ENCODE measurements at places on chromosomes 6 and 20.

GRCh38 chr6:106974336-106974998 lies at the start of gene CD24:
CD24 (minus strand) TSS chr6:106974729; CDS start chr6:106974646, 83 bp downstream.
- DNase-seq = no peak

DNA sequence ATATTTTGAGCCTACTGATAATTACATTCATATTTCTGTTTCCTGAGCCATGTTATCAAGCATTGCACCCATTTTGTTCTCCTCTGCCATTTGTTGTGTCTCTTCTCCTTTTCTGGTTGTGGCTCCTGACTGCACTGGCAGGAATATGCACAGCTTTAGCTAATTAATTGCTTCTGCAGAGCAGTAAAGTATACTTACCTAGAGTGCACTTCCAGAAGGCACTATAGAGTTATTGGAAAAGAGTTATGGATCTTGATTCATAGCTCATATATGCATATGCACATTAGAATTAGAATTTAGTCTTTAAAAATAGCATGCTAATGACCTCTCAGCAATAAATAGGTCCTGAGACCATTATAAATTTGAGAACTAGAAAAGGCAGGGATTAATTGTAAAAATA lies 262.6 kb downstream of the NKAIN2 start:
- no peak for DNase-seq

DNA sequence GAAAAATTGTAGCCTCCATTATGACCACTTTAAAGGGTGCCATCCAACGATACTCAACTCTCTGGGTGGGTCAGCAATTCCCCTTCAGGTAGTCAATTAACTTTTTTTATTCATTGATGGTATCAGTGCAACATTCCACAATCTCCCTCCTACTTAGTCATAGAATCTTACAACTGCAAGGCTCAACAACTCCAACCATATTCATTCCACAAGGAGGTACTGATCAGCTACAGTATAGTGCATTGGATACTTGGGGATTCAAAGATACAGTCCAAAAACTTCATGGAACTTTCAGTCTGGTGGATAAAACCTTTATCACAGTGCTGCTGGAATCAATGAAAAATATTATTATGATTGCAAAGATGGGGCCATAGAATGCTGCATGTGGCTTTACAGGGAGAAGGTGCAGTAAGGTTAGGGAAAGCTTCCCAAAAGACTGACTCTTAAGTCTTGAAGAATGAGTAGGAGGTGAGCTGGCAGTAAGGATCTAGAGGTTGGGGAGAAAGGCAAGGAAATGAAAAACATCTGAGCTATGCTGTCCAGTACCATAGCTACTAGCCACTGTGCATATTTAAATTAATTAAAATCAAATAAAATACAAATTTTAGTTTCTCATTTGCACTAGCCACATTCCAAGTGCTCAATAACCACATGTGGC lies 314.7 kb upstream of the PRDM1 start:
- DNase-seq = no peak

- DNase-seq = no peak
Observed at GRCh38 chr6:149961728-149962425, 1.9 kb upstream of the ULBP1 start.

GRCh38 chr6:108222064-108222463 lies 38.8 kb downstream of the SNX3 start:
- DNase-seq = no peak

DNA sequence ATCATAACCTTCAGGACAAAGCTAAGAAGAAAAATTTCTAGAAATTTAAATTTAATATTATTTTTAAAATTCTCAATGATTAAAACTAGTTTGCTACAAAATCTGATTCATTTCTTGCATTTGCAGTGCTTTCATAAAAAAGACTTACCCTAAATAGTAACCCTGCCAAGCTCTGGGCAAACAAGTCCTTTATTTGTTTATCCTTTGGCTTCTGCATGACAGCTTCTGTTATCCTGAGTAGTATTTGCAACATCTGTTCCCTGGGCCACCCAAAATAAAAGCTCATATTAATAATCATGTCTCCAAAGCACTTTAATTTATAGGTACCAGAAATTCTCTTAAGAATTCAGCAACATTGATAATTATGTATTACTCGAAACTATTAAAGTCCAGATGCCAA lies 101.3 kb downstream of the RALGAPA2 start:
- no peak for DNase-seq

GRCh38 chr6:85468326-85468725 lies 18.4 kb downstream of the NT5E start:
- no peak for DNase-seq

DNA sequence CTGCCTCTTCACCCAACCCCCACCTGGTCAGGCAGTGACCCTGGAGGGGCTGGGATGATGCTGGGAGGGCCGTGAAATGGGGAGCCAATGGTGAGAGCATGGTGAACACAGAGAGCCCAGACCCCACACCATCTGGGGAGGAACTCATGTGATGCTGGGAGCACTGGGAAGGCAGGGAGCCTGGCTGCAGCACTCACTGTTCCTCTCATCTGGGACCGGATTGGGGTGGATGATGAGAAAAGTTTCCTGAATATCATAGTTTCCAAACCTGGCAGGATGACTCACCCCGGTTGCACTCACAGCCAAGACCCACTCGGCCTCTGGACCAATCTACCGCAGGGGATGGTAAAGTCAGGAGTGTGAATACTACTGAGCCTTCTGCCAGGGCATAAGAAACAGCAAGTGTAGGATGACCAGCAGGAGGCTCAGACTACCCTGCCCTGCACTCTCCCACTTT lies 21.8 kb downstream of the ULBP1 start:
- no peak for DNase-seq

- DNase-seq = no peak
Observed at GRCh38 chr20:57968120-57968519, 258.3 kb upstream of the PMEPA1 start.

- DNase-seq = no peak
Observed at GRCh38 chr20:7147220-7147601, 379.7 kb downstream of the BMP2 start.

GRCh38 chr6:148239215-148239614 lies 103.4 kb upstream of the SASH1 start:
- no peak for DNase-seq

GRCh38 chr20:51022803-51023616 lies at the start of gene KCNG1:
KCNG1 (minus strand) TSS chr20:51023107; CDS start chr20:51010338, 12,769 bp downstream.
- no peak for DNase-seq

DNA sequence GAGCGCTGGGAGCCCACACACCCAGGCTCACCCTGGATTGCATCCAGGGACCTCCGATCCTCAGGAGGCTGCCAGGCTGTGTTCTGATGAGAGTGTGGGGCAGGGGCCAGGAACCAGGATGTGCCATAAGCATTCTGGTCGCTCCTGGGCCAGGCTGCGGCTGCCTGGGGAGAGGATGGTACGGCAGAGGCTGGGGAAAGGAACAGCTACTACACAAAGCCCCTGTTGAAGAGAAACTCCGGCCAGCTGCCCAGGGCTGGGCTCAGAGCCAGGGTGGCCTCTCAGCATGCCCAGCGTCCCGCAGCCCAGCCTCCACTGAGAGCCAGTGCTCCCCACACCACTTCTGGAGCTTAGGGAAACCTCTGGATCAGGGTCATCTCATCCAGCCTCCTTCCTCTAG lies 21.7 kb upstream of the OCSTAMP start:
- DNase-seq = peak; percentile 75

- DNase-seq = no peak
Observed at GRCh38 chr20:4861961-4862360, 139.3 kb downstream of the SLC23A2 start.

DNA sequence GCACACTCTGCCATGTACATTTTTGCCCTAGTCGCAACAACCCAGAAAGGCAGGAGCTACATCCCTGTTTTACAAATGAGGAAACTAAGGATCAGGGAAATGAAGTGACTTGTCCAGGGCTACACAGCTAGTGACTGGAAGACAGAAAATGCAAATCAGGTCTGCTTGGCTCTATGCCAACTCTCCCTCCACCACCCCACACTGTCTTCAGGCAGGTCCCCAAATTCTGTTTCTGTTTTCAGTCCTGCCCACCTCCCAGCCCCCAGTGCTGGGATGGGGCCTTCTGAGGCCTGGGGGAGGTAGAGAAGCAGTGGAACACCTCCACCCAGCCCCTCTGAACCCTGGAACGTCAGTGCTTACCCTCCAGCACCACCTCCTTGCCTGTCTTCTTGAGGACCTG lies 5.1 kb downstream of the SNTA1 start:
- DNase-seq = no peak

DNA sequence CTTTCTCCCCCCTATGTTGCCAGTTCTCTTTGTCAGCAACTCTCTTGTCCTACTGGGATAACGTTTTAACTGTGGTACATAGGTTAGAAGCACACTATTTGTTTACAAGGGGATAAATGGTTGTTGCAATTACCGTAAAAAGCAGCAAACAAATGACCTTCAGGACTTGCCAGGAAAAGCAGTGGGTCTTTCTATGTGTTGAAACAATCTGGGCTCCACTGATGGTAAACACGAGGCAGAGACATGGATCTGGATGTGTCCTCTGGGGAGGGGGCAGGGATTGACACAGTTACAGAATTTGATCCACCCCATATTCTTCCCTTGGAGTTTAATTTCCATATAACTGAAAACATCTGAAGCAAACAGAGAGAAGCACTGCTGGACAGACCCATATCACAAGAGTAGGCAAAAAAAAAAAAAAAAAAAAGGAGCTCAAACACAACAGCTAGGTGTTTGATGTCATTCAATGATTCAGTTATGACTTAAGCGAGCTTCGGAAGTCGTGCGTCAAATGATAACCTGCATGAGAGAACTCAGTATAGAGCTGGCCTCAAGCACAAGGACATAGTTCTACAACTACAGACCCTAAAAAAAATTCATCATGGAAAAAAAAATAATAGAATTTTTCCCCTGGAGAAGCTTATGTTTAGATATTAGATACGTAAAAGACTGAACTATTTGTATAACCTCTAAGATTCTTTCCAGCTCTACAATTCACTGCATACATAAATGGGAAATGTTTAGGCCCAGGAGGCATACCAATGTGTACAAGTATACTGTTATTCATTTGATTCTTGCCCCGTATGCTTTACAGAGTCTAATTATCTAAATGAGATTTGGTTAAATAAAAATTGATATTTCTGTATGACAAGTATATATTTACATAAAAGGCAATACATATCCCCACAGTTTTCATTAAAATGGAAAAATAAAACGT lies 127.7 kb downstream of the ALDH8A1 start:
- no peak for DNase-seq

- DNase-seq = peak; percentile 55
Observed at GRCh38 chr20:57653910-57654309, 33.7 kb upstream of the ZBP1 start.

DNA sequence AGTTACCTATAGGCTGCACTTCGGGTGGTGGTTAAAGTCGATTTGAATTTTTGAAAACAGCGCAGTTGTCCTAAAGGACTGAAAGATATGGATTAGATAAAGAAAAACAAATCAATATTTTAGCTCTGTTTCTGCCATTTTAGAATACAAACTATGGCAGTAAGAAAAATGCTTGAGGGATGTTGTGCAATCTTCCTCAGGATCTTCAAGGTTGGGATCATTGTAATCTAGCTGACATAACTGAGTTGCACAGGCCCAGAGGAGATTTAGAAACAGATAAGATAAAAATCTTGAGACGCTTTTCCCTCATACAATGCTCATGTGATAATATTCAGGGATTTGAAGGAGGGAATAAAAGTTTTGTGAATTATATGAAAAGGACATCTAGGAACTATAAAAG lies 926 bp downstream of the PEX3 start:
- no peak for DNase-seq

DNA sequence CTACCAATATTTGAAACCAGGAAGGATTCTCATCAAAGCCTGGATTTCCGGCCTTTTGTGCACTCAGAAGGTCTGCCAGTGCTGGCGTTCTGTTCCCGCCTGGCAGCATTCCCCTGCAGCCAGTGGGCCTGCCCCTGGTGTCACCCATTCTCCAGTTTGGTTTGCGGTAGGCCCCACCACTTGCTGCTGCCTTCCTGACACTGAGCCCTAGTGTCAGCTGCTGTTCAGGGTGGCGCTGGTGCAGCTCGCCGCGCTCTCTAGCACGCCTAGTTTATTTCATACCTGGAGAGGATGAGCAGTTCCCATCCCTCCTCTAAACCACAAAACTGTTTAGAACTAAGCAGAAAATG lies 9.5 kb downstream of the NPEPL1 start:
- peak; percentile 33 for DNase-seq

DNA sequence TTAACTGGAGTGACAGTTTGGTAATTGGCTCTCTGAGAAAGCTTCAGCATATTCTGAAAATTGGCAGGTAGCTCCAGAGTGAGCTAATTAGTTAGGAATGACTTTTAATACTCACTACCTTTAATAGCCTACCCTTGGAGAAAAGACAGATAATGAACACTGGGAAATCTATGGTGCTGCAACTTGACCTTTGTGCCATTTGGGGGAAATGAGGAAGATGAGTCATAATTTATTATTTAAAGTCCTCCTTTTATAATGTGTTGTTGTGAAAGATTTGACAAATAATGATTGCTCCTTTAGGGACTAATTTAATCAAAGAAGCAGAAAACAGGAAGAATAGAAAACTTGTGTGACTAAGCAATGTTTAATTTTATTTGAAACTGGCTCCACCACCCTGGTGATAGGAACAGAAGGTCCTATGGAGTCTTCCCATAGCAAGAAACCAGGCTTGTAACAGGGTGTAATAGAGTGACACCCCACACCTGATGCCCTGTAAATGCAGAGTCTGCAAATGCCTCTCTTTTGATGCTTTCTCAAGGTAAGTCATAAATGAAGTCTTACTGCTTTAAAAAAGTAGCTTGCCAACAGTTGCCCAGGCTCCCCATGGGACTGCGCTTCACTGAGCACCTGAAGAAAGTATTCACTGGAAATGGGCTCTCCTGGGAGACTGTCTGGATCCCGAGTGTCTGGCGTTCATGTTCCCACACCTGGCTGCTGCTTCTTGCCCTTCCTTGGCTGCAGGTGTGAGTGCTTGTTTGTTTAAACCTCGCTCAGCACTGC lies 134.4 kb downstream of the LRRC1 start:
- no peak for DNase-seq

GRCh38 chr6:151018911-151019782 lies 153.6 kb downstream of the MTHFD1L start:
- DNase-seq = no peak

GRCh38 chr20:8036771-8037170 lies 17.2 kb upstream of the TMX4 start:
- no peak for DNase-seq

DNA sequence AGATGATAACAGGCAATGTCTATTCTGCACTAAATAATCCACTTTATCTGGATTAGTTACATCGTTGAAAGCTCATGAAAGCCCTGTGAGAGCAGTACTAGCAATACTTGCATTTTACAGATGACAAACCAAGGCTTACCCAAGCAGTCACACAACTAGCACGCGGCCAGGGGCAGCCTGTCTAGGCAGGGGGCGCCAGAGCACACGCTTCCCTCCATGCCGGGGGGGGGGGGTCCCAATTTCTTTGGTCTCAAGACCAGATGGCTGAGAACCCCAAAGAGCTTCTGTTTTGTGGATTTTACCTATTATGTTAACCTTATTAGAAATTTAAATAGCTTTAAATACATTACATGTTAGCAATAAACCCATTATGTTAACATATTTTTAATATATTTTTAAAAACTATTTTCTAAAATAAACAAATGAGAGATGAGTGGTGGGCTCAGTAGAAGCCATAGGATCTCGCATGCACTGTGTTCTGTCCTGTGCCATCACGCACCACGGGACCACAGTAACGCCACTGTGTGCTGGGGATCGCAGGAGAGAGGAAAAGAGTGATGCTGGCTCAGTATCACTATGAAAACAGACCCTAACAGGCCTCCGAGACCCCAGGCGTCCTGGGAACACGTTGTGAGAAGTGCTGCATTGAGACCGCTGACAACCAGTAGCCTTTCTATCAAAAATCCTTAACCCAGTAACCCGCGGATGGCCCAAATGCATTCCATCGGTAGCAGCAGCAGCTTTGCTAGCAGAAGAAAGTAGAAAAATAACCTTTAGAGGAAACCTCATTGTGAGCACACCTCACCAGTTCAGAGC lies 5.3 kb upstream of the PRR18 start:
- DNase-seq = no peak
